ENCODE measurements at places on chromosomes 7 and 10. TPM values are rescaled to one million over a fixed set of nuclear protein-coding genes. Genes with fewer than 3 reads are reported as not detected.

The SEMA3E gene
- total RNA-seq = 24.0 TPM

DNA sequence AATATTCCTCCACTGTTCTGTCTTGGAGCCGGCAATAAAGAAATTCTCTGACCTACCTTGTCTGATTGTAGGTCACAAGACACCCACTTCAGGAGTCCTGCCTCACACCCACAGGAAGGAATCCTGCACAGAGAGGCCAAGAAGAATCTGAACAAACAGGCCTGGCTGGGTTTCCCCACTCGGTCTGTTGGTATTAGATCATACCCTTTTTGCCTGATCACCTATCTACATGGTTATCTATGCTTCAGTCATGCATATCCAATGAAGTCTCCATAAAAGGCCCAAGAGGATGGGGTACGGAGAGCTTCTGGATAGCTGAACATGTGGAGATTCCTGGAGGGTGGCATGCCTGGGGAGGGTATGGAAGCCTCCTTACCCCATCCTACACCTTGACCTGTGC, 12.3 kb downstream of the OGDH start:
- DNase-seq = peak; percentile 79

DNA sequence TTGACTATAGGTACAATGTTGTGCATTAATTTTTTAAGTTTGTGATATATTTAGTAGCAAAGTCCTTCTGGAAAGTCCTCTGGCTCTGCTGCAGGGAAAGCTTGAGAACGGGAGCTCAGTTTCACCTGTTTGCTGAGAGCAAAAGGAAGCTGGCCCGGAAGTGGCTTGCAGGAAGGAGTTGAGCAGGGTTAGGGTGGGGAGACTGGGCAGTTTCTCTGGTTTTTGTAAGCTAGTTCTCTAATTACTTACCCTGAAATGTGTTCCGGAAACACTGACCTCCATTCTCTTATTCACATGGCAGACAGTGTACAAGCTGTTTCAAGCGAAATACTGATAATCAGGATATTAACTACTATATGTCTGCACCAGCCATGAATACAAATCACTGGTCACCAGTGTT, 22.3 kb downstream of the MAP3K8 start:
- DNase-seq = no peak

The GDF2 gene
- total RNA-seq = not detected

DNA sequence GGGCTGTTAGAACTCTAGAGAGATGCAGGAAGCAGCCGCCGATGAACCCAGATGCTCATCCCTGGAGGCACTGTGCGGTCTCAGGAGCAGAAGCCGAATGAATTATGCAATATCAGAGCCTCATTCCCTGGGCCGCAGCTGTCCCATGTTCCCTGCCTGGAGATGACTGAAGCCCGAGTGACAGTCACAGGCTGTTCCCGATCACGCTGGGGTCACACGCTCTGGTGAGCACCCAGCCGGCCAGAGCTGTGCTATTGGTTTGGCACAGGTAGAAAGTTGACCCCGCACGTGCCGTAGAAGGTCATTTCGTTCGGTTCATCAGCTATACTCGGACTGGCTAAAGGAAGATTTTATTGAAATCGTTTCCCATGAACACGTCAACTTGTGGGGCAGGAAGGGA, 140.5 kb upstream of the SH2B2 start:
- DNase-seq = no peak

All from ureter (tissue), 1 donor.